ENCODE measurements at places on chromosomes 7 and 10.

GRCh38 chr7:132251327-132251659, 325.0 kb downstream of the PLXNA4 start:
- no peak for DNase-seq

- DNase-seq = no peak
These were observed 20.9 kb downstream of the CD36 start for GRCh38 chr7:80659120-80660055.

DNA sequence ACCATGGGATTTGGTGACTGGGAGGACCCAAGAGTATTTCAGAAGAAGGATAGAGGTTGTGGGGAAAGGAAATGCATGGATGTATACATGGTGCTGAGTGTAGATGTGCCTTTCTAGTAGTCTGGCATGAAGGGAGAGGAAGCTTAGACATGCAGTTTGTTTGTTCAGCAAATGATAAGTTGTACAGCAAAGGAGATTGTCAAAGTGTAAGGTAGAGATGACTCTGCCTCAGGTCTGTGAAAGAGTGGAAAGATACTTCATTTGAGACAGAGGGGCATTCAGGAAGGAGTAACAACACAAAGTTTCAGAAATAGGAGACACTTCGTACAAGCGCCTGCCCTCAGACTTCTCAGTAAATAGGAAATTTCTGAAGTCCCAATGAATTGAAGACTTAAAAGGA, 152.3 kb downstream of the CELF2 start:
- DNase-seq = no peak

GRCh38 chr10:101718690-101719275, 23.8 kb upstream of the FBXW4 start:
- no peak for DNase-seq

GRCh38 chr7:11427686-11428273, 404.2 kb downstream of the THSD7A start:
- no peak for DNase-seq

GRCh38 chr10:98154076-98154475, 19.6 kb downstream of the R3HCC1L start:
- DNase-seq = no peak

GRCh38 chr7:2023877-2024566, 208.7 kb downstream of the MAD1L1 start:
- no peak for DNase-seq

DNA sequence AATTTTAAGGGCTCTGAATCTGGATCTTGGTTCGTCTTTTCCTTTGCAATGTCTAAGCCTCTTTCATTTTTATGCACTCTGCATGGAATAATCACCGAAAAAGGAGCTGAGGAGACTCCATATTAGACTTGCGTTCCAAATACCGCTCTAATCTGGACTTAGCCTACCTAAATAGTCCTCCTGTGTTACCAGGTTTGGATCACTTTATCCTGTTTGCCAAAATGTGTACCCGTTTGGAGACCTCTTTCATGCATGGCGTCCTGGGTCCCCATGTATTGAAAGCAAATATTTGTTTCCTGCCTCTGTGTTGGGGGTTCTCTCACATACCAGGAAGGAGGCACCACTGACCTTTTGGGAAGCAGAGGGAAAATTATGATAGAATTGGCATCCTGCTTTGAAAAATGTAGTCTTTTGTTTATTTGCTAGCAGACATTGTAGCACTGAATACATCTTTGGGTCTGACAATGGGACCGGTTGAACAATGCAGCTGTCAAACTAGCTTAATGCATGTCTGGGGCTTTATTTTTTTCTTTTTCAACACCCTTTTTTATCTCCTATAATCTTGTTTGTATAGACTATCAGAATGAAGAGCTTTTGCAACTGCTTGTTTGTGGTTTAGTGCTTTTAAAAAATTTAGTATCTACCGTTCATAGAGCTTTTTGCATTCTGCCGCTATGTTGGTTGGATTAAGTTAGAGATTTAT, 11.8 kb upstream of the CELF2 start:
- no peak for DNase-seq

GRCh38 chr10:5434017-5434753, 21.8 kb downstream of the NET1 start:
- no peak for DNase-seq

DNA sequence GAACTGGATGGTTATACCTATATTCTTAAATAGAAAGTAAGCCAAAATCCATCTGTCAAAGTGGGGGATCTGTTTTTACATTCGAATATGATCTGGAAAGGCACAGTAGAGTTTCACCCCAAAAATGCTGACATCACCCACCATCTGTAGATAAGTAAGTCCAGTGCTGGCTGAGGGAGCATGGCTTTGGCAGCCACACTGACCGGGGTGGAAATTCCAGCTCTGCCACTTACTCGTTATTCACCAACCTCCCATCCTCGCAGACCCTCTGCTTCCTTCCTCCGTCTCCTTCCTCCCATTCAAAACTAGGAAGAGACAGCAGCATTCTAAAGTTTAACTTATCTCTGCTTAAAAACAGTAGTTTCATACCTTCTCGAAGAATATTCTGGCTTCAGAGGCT, 84.9 kb upstream of the GATA3 start:
- DNase-seq = no peak

DNA sequence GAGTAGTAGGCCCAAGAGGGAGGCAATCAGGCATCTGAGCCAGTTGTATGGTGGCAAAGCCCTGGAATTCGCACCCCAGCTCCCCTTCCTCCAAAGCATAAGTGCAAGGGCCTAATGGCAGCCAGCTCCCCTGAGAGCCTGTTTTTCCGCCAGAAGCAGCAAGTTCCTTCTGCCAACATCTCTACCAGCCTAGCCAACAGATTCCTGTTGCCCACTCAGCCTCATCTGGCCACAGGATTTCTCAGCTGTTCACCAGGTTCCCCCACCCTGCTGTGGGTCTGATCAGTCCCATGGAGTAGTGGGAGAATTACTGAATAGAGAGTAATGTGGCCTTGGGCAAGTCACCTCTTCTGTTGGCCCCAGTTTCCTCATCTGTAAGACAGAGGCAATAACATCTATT, 186.2 kb upstream of the PDE1C start:
- no peak for DNase-seq

- DNase-seq = no peak
These were observed 44.1 kb downstream of the ZNF33B start for GRCh38 chr10:42594246-42594650.

Measured in activated T-helper 1 cell treated with anti-CD3 and anti-CD28 coated beads, Interleukin-2, amount 50 U/mL, for 16 hours (primary cell).